ENCODE measurements at places on chromosomes 4 and X.

DNA sequence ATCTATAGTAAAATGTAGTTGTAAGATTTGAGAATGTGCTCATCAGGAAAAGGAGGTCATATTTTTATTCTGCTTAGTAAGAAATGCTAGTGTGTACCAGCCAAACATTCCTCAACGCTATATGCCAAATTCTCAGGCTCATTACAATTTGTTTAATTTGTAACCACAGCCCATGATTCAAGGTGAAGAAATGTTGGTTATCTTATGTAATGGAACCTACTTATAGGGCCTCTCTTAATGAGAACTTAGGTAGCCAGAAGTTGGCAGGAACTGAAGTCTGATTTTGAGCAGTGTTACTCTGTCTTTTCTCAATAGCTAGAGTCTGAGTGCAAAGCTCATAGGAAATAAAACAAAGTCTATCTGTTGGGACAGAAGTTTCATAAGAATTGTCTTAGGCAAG lies 595.0 kb downstream of the GLUD2 start:
- DNase-seq = no peak

DNA sequence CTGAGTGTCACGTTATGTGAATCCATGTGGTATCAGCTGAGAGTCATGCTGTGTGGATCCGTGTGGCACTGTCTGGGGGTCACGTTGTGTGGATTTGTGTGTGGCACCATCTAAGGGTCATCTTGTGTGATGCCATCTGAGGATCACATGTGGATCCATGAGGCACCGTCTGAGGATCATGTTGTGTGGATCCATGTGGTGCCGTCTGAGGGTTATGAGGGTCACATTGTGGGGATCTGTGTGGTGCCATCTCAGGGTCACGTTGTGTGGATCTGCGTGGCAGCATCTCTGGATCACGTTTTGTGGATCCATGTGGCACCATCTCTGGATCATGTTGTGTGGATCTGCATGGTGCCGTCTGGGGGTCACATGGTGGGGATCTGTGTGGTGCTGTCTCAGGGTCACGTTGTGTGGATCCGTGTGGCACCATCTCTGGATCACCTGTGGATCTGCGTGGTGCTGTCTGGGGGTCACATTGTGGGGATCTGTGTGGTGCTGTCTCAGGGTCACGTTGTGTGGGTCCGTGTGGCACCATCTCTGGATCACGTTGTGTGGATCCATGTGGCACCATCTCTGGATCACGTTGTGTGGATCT lies 6.9 kb downstream of the PDE6B start:
- DNase-seq = no peak

GRCh38 chr4:138910914-138911336 lies 104.7 kb upstream of the NOCT start:
- DNase-seq = peak; percentile 81

GRCh38 chr4:65559270-65559669 lies 111.0 kb downstream of the EPHA5 start:
- no peak for DNase-seq

GRCh38 chr4:1291091-1291490 lies 1.4 kb downstream of the MAEA start:
- peak; percentile 9 for DNase-seq

- no peak for DNase-seq
Observed at GRCh38 chrX:49947781-49948180, 25.4 kb downstream of the CLCN5 start.

DNA sequence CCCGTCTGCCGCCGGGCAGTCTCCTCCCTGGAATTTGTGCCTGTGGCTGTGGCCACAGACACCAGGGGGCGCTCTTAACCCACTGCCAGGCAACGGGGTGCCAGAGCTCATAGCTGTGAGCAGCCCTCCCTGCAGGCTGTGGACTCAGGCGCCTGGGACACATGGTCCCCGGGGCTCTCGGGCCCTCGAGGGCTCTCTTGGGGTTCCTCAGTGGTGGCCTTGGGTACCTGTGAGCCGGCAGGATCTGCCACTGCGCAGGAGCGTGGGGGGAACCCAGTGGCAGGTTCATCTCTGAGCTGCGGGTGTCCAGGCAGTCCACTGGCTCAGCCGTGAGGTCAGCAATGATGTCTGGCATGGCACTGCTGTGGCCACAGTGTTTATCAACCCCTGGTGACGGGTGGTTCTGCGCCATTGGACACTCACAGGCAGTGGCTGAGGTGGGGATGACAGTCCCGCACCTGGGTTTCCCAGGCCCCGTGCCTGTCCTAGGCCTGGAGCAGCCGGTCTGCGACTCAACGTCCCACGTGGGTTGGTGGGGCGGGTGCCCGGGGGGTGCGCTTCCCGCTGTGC lies 37.2 kb downstream of the PCGF3 start:
- peak; percentile 84 for DNase-seq

DNA sequence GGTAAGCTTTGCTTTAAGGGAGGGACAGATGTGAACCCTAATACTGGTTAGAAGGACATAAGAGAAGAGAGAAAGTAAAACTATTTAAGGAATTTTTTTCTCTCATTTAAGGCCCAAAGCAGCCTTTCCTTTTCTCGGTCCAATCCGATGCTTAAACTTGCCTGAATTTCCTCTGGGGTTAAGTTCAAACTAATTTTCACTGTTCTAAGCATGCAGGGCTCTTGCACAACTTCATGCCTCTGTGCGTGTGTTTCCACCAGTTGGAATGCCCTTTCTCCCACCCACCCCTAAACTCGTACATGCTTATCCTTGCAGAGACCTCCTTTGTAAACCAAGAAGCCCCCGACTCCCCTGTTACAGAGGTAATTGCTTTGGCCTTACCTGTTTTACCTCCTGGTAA lies 204.7 kb downstream of the CBR4 start:
- DNase-seq = no peak

DNA sequence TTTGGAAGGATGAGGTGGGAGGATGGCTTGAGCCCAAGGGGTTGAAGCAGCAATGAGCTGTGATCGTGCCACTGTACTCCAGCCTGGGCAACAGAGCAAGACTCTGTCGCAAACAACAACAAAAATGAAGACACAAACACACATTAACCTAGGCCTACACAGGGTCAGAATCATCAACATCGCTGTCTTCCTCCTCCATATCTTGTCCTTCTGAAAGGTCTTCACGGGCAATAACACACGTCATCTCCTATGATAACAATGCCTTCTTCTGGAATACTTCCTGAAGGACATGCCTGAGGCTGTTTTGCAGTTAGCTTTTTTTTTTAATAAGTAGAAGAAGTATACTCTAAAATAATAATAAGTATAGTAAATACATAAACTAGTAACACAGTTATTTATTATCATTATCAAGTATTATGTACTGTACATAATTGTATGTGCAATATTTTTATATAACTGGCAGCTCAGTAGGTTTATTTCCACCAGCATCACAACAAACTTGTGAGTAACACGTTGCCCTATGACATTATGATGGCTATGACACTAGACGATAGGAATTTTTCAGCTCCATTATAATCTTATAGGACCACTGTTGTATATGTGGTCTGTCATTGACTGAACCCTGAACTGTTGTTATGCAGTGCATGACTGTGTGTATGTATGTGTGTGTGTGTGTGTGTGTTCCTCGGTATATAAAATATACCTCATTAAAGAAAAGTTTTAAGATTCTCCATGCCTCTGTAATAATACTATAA lies 69.2 kb upstream of the MAML3 start:
- DNase-seq = no peak

GRCh38 chrX:19535476-19535875 lies 20.2 kb upstream of the MAP3K15 start:
- no peak for DNase-seq

GRCh38 chr4:141473952-141474351 lies 162.4 kb upstream of the IL15 start:
- DNase-seq = no peak

- DNase-seq = no peak
Observed at GRCh38 chrX:24463077-24463476, 2.0 kb upstream of the PDK3 start.

DNA sequence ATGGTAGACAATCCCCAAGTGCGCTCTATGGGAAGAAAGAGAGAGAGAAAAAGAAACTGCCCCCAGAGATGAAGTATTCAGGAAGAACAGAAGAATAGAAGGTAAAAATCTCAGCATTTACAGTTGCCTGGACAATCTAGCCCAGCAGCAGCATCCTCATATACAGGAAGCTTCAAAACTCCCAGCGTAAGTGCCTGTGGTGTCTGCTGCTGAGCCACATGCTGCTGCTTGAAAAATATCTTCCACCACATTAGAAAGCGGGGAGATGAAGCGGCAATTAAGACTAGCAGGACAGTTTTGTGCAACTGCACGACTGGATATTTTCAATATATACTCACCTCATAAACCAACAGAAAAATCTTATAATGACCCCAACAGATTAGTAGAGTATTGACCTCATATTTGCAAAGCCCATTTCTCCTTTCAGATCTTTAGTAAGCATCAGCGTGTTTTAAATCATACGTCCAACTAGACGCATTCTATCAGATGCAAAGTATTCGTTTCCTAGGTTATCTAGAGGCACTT lies 972.0 kb upstream of the TENM3 start:
- DNase-seq = no peak

- DNase-seq = no peak
Observed at GRCh38 chr4:145081756-145082155, 16.2 kb downstream of the ANAPC10 start.

DNA sequence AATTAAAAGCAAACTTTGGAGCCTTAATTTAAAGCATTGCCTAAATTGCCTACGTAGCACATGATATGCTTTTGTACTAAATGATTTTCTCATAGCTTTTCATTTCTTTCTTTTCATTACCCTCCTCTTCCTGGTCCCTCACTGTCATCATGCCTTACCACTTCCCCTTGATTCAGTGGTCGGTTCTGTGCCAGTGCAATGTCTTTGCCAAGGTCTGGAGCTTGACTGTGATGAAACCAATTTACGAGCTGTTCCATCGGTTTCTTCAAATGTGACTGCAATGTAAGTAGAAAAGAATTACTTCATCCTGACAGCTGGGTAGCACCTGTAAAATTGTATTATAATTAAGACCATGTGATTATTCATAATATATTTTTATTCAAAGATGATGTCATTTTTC lies 72.5 kb downstream of the C4orf46 start:
- no peak for DNase-seq

DNA sequence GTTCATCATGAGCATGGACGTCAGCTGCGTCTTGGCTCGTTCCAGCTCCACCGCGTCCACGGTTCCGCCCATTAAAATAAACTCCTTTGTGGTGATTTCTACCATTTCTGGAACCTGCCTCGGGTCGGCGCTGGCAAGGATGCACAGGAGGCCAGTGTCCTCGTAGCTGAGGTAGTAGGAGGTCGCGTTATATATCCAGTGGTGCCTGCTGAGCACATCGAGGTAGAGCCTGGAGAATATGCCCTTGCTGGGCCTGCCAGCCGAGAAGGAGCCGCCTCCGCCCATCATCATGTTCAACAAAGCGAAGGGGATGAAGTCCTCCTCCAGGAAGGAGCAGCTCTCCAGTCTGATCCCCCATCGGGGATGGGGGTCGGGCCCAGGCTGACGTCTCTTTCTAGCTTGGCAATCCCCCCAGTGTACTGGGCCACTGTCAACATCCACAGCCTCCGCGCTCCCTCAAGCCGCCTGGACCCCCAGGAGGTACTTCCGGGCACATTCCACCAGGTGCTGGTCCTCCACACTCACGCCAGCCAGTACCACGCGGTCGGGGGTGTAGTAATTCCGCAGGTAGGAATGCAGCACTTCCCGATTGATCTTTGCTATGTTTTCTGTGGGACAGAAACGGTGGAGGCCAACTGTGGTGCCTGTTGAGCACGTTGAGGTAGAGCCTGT lies 120.9 kb upstream of the GRID2 start:
- DNase-seq = no peak

- DNase-seq = no peak
Observed at GRCh38 chrX:966396-967070, 245.9 kb downstream of the CRLF2 start.

DNA sequence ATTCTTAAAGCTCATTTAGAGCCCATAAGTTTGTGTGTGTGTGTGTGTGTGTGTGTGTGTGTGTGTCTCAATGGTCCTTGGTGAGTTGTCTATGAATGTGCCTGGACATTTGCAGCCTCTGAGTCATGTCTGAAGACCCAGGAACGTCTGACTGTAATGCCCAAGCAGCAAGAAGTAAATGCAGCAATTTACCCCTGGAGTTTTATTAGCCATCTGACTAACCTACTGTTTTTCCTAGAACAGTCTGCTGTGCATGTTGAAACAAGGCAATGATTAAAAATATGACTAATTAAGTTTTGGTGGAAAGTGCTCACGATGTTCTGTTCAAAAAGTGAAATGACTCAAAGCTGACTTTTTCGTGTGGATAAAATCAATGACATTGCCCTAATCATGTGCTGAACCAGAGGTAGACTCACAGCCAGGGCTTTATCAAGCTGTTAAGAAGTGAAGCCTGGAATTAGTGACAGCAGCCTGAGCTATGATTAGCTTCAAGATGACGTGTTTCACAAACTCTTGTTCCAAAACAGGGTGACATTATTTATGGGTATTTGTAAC lies 201.6 kb downstream of the CPE start:
- no peak for DNase-seq

GRCh38 chrX:42050345-42050744 lies 127.0 kb upstream of the CASK start:
- DNase-seq = no peak

Data from Right ventricle myocardium inferior (tissue), 1 donor.